NCI-H146 (cell line): ENCODE measurements at places on chromosomes 11 and 22.
A peak's percentile ranks its signal among the peaks of the same experiment; 100 is the strongest.

DNA sequence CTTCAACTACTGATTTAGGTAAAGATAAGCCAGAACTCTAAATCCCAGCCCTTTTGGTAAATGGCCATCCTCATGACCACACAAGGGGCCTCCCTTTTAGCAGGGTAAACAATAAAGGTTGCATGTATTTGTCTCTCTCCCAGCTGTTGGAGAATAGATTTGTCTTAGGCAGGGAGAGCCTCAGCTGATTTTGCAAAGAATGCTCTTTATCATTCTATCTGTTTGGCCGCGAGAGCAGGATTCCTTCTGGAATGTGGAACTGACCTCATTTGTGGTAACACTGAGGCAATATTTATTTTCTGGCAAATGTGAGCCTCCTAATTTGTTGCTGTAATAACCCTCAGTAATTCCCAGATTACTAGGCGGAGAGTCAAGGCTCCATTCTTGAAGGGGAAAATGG lies 15.3 kb downstream of the PTS start:
- no peak for DNase-seq

GRCh38 chr11:87840786-87841185 lies 334.5 kb downstream of the RAB38 start:
- no peak for DNase-seq

DNA sequence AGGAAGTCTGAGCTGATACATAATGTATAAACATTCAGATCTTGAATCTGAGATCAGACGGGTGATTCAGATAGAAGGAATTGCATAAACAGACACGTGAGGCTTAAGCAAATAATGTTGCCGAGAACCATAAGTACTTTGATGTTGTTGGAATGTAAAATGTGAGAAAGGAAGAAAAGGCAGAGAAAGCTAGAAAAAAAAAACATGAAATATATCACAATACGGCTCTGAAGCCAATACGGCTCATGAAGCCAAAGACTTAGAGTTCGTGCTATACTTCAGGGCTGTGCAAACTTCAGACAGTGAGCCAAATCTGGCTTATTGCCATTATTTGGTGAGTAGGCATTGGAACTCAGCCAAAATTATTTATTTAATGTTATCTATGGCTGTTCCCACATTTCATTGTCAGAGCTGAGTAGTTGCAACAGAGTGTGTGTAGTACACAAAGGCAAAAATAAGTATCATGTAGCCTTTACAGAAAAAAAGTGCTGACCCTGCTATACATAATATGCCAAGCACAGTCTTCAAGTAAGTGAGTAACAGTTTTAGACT lies 673.3 kb downstream of the CNTN5 start:
- no peak for DNase-seq

DNA sequence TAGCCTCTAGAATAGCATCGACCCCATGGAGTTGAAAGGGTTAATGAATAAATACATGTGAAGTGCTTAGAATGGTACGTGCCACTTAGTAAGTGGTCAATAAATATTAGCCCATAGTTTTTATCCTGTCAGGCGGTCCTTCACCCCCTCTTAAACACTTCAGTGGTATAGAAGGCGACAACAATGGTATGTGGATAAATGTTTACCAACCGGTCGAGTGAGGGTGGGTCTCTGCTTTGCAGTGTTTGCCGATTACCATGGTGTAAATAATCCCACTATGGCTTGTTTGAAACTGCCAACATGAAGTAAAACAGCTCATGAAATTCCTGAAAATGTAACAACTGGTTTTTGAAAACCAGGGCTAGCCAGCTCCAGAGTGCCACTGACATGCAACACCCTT lies 541.2 kb downstream of the BUD13 start:
- no peak for DNase-seq

- DNase-seq: no peak
These were observed 17.9 kb downstream of the CD5 start for GRCh38 chr11:61120099-61120705.

DNA sequence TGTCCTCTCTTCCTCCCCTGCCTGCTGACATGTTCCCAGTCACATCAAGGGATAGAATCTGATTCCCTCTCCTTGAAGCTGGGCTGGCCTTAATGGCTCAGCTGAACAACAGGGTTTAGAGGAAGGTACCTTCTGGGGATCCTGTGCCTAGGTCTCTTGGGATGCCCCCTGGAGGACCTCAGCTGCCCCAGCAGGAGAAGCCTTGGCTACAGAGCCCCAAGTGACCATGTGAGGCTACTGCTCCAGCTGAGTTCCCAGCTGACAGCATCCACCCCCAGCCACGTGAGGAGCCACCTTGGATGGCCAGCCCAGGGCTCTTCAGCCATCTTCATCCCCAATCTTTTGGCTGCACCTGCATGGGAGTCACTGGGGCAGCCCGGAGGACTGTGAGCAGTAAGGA lies 1499.3 kb downstream of the TBC1D22A start:
- no peak for DNase-seq

DNA sequence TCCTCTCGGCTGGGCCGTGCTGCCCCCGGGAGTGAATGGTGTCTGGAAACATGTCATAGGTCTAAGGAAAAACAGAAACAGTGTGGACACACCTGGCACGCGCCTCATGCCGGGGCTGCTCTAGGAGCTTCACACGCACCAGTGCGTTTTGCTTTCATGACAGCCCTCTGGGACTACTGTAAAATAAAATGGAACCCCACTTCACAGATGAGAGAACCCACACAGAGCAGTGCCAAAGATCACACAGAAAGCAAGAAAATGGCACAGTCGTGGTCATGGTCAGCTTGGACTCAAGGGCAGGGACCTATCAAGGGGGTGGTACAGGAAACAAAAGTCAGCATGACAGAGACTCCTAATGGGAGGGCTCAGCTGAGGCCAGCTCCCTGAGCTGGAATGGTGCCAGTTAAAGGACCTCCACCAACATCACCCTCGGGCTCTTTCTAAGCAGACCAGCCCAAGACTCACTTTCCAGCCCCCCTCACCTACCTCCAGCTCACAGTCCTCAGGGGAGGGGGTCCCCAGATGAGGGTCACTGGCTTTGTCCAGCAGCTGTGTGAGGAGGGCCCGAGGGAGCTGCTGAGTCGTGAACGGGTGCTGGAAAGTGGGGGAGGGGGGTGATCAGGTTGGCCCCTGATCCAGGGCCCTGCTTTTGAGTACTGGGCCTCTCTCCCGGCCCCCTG lies 3.3 kb downstream of the MAP4K2 start:
- DNase-seq: no peak

- DNase-seq: peak; percentile 50
These were observed 497 bp upstream of the SYT12 start for GRCh38 chr11:67022341-67022933.

- DNase-seq: no peak
These were observed 14.7 kb upstream of the TUB start for GRCh38 chr11:8066036-8066910.

- DNase-seq: no peak
These were observed 13.2 kb upstream of the C1QTNF4 start for GRCh38 chr11:47607380-47607779.

- no peak for DNase-seq
These were observed 248.5 kb downstream of the ETS1 start for GRCh38 chr11:128338811-128339210.

GRCh38 chr11:121105063-121105480 lies 4.0 kb downstream of the TECTA start:
- DNase-seq: no peak

DNA sequence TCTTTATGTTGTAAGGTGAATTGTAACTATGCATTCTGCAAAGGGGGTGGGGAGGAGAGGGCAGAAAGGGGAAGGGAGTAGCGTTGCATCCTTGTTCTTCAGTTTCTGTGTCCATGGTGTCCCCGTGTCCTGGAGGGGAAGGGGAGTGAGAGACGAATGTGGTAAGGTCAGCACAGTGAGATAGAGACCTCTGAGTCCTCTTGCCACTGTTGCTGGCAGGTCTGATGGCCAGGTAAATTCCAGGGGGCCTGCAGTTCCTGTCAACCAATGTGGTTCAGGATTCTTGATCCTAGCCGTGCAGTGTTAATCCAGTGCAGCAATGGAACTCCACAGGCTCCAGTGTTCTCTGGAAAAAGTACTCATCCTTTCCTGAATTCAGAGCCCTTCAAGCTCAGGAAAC lies 14.6 kb upstream of the ADSL start:
- DNase-seq: no peak

GRCh38 chr22:37538590-37539357 lies 19.6 kb upstream of the CARD10 start:
- peak; percentile 81 for DNase-seq

GRCh38 chr11:113272281-113272680 lies 42.1 kb upstream of the TTC12 start:
- DNase-seq: no peak

- no peak for DNase-seq
These were observed 36.3 kb upstream of the LYVE1 start for GRCh38 chr11:10604798-10605197.

- no peak for DNase-seq
These were observed 50.1 kb downstream of the CHST1 start for GRCh38 chr11:45615182-45615792.

GRCh38 chr22:38080850-38081635 lies 2.9 kb downstream of the SLC16A8 start:
- DNase-seq: peak; percentile 48

- peak; percentile 35 for DNase-seq
These were observed 65.1 kb upstream of the LRRC55 start for GRCh38 chr11:57116654-57117053.

GRCh38 chr22:38417252-38418060 lies 37.5 kb downstream of the KCNJ4 start:
- DNase-seq: no peak

DNA sequence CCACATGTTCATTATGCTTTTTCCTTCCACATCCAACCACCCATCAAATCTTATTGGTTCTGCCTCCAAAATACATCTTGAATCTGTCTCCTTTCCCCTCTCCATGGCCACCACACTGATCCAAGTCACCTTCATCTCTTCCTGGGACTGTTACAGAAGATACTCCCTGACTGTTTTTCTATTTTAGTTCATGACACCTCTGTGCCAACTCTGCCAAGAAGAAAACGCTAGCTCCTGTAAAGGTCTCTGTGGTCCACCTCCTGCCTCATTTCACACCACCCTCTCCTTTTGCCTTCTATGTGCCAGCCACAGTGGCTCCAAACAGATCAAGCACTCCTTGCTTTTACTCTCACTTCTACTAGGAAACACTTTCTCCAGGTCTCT lies 58.9 kb upstream of the CLTCL1 start:
- DNase-seq: no peak
